Stimulated activated CD8-positive, alpha-beta memory T cell treated with anti-CD3 and anti-CD28 coated beads, Interleukin-15, amount 100 ng/mL, for 4 hours (primary cell): ENCODE measurements at places on chromosomes 4 and X.

GRCh38 chr4:83561381-83561780 lies 25.5 kb downstream of the GPAT3 start:
- peak; percentile 17 for DNase-seq

DNA sequence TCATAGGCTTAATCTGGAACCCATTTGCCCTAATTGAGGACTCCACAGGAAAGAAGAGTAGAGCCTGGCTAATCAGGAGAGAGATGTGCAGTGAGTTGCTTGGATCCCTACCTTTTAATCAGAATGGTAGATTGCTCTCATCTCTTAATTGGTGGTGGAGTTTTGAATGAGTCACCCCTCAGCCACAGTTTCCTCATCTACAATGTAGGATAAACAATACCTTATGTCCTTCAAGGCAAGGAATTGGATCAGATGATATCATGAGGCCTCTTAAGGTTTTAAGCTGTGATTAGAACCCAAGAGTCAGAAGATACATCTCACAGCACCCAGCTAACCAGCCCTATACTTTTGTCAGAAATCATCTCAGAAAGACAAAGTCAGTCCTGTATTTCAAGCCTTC lies 39.1 kb downstream of the PDGFRA start:
- DNase-seq = no peak

DNA sequence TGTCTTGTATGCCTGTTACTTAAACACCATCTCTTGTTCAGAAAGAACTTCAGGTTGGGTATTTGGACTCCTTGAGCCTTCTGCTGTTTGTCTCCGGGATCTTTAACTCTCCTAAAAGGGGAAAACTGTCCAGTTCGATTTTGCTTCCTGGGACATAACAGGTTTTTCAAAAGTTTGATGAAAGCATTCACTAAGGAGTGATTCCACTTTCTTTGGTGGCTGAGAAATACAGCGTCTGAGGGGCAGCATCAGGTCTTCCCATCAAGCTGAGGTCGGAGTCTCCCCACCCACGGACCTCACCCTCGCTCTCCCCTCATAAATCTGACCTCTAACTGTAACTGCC lies 1.4 kb downstream of the AFAP1 start:
- DNase-seq = no peak

GRCh38 chr4:186557061-186557460 lies 1.7 kb upstream of the MTNR1A start:
- DNase-seq = no peak

- no peak for DNase-seq
Measured at GRCh38 chr4:85895755-85896154, 420.8 kb downstream of the ARHGAP24 start.

DNA sequence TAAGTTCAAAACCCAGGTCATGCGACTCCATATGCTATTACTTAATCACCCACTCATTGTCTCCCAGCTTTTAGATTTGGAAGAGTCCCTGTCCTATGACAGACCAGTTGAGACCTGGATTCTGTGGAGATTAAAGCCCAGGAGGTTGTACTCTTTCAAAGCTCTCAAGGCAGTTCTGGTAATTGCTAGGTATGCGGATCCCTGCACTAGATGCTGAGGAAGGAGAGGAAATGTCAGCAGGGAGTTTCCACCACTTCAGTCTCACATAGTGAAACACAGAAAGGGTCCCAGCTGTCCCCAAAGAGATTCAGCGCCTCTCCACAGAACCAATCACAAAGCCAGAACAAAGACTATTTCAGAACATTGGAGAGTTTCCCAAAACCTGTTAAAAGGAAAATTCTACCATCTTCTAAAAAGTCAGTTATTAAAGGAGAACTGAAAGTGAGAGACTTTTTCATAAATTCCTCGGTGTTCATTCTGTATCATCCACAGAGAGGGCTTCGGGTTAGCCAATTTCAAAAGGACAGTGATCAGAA lies 53.4 kb downstream of the IRF2 start:
- no peak for DNase-seq

DNA sequence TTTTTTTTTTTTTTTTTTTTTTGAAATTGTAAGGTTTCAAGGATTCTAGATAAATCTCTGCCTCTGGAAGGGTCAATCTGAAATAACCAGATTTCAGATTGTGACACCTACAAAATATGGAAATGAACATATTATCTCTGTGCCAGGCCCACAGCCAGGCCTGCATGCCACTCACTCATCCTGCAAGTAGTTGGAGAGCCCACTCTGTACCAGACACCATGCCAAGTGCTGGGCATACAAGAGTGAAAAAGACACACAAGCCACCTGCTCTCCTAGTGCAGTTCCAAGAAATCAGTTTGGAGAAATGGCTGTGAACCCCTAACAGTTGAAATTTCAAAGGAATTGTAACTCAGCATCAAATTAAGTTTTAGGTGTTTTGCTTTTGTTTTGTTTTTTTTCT lies 145.9 kb upstream of the NOCT start:
- DNase-seq = no peak

DNA sequence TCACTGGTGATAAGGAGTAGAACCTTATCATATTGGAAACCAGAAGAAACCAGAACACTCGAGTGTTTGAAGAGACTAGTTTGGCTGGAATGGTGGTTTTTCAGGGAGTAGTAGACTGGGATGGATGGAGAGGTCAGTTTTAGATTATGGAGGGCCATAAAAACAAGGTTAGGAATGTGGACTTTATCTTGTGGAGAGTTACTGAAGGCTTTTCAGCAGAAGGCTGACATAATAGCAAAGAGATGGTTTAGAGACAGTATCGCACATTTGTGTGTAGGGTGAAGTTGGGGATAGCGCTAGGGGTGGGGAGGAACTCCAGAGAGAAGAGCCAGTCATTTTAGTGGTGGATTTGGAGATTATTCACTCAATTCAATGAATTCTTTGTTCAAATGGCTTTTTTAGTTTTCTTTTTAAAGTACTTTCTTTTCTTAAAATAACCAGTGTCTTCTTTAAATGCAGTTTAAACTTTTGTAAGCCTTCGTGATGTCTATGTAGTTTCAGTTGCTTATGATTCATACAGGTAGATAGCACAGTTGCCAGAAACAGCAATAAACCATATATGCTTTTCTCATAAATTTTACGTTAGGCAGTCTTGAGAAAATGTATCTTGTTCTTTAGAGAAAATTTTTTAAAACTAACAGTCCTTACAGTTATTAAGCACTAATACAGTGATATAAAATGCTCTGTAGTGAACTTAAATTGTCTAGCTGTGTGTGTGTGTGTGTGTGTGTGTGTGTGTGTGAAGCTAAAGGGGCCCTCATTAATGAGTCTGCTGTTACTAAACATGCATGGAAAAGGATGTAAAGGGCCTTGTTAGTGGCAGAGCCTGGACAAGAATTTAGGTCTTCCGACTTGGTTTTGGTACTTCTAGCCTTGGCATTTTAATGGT lies 3.8 kb downstream of the ARHGAP10 start:
- no peak for DNase-seq

GRCh38 chrX:45972636-45973035 lies 572.6 kb downstream of the ZNF674 start:
- no peak for DNase-seq

- DNase-seq = no peak
Measured at GRCh38 chrX:3639236-3639635, 74.2 kb downstream of the PRKX start.

GRCh38 chr4:78710536-78710935 lies 65.6 kb upstream of the BMP2K start:
- no peak for DNase-seq

GRCh38 chr4:74018771-74019170 lies 19.7 kb downstream of the CXCL3 start:
- DNase-seq = no peak

DNA sequence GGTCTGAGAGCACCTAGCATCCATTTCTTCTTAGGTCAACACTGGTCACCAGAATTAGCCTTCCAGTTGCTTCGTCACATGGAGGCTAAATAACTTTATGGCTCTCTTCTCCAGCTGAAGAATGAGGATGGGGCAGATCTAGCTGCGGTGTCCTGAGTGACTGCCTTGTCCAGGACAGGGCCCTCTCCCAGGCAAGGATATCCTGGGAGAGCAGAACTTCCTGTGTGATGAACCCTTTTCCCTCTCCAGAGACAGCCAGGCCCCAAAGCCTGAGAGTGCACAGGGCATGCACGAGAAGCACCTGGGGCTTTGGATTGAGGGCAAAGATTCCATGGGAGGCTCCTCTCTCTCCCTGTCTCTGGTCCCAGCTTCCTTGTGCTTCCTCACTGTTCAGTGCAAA lies 108.2 kb upstream of the MAMLD1 start:
- no peak for DNase-seq

GRCh38 chr4:142883040-142883832 lies 37.1 kb upstream of the INPP4B start:
- no peak for DNase-seq

DNA sequence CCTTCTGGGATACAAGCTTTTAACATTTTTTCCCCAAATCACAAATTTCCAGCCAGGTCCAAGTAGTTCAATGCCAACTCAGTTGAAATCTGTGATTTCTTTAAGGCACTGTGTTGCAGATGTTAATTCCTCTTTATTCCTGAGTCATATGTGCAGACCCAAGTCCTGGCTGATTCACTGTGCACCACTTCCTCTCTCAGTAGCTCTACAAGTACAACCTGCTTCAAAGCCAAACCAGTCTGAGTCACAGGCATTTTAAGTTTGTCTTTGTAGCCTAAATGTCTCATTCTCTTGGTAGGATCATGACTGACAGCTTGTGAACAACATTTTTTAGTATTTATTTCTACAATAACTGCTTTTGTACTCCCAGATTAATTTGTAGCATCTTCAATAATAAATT lies 165.6 kb upstream of the S100G start:
- peak; percentile 5 for DNase-seq

DNA sequence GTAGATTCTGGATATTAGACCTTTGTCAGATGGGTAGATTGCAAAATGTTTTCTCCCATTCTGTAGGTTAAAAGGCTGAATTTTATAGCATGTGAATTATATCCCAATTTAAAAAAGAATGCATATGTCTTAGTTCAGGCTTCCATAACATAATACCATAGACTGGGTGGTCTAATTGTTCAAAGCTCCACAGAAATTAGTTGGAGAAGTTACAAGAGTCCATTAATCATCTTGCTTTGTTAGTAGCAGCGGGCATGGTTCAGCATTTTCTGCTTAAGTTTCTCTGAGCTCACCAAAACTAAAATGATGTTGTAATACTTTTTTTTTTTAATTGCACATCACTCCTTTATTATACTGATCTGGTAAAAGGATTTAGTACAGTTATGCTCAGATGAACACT lies 1.8 kb downstream of the PGAM4 start:
- DNase-seq = no peak

GRCh38 chrX:11632732-11633131 lies 33.0 kb downstream of the ARHGAP6 start:
- no peak for DNase-seq

GRCh38 chr4:23401572-23401971 lies 488.3 kb downstream of the PPARGC1A start:
- DNase-seq = no peak

DNA sequence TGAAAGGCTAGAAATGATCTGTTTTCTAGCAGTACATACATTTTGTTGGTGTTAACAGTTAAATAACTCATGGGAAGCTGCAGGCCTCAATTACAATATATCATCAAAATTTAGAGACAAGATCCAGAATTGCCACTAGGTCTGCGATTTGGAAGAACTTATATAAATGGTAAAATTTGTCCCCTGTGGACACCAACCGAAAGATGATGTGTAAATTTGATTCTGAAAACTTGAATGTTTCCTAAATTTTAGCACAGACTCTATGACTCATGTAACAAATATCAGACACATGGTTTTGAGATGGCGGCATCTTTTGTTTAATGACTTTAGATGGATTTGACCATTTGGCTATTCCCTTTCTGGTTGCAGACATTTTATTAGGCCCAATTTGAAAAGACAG lies 6.0 kb upstream of the HPGDS start:
- DNase-seq = no peak

GRCh38 chrX:10507181-10507580 lies 113.2 kb downstream of the MID1 start:
- DNase-seq = no peak

DNA sequence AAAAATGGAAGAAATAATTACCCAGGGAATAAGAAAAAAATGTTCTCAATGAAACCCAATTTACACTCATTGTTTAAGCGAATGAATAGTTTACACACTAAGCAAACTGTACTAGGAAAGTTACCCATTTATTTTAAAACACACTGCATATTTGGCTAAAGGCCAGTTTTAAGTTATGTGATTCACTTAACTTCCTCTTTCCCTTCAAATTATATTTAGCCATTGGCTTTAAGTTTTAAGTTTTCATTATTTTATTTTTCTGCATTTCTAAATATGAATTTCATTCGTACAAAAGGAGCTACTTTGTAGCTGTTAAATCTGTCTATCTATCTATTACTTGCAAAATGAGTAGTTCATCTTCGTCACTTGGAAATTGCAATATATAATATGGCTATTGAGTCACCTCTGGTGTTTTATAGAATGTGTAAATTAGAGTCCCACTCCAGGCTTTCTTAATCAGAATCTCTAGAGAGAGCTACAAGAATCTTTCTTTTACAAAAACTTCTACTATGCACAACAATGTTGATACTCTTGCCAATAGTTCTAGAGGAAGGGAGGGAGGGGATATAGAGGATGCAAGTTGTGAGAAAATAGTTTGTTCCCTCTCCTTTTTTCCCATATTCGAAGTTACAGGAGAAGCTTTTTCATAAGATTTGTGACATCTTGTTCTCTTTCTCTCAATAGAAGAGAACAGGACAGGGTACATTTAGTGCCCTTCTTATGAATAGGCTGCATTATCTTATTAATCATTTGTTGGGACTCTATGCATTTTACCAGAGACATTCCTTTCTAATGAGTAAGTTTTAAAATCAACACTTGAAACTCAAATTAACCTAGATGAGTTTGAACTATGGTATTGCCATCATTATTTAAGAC lies 41.8 kb downstream of the SULT1B1 start:
- DNase-seq = no peak

DNA sequence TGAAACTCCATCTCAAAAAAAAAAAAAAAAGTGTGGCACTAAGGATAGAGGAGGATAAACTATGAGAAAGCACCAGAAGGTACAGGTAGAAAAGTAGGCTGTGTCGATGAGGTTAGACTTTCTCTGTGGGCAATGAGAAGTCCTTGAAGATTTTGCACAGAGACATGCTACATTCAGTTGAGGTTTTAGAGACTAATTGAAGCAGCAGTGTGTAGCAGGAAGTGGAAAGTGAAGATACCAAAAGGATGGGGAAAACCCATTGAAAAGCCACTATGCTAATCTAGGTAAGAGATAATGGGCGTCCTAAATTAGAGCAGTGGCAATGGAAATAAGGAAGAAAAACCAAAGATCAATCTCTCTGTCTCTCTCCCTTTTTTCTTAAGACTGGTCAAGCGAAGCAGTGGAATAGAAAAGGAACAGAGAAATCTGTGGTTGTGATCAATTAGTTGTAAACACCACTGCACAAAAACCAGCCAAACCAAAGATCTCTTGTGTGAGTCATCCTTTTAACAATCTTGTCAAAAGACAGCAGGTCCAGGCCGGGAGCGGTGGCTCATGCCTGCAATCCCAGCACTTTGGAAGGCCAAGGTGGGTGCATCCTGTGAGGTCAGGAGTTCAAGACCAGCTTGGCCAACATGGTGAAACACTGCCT lies 3.5 kb downstream of the SPINK2 start:
- DNase-seq = no peak
